ENCODE measurements at places on chromosomes 5 and 9. TPM values are rescaled to one million over a fixed set of nuclear protein-coding genes. Genes with fewer than 3 reads are reported as not detected.

DNA sequence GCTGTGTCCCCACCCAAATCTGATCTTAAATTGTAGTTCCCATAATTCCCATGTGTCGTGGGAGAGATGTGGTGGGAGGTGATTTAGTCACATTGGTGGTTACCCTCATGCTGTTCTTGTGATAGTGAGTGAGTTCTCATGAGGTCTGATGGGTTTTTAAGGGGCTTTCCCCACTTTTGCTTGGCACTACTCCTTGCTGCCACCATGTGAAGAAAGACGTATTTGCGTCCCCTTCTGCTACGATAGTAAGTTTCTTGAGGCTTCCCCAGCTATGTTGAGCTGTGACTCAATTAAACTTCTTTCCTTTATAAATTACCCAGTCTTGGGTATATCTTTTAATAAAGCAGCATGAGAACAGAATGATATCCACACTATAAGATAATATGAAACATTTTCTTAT lies 1023.4 kb downstream of the TLE4 start:
- DNase-seq: no peak
- no peak overlapping the region for H3K27ac ChIP-seq
- H3K4me1 ChIP-seq: no peaks in the 10 kb centered on the region
- no peaks in the 10 kb centered on the region for H3K36me3 ChIP-seq
- no peak overlapping the region for H3K4me3 ChIP-seq

DNA sequence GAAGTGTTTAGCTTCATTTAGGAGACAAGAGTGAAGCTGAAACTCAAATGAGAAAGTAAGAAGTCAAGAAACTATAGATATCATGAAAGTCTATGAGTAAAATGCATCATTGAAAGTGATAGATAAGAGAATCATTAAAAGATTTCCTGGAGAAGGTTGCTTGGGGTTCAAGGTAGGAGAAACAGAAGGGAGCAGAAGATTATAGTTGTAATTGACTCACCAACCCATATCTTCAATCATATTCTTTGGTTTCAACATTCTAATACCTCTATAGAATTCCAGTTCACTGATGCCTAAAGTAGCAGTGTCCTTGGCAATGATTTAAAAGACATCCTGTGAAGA lies 365.7 kb upstream of the RIOK2 start:
- H3K4me1 ChIP-seq: peaks cover 1% of the 10 kb centered on the region
- no peak overlapping the region for H3K27ac ChIP-seq
- no peaks in the 10 kb centered on the region for H3K27me3 ChIP-seq
- H3K36me3 ChIP-seq: no peaks in the 10 kb centered on the region

CDC20B gene
- total RNA-seq: not detected

ACOT12 gene
- total RNA-seq: not detected

PCDHA11 gene
- 0.27 TPM for total RNA-seq

GRCh38 chr5:82023644-82024043 lies 51.8 kb downstream of the ATG10 start:
- H3K27ac ChIP-seq: no peak overlapping the region
- DNase-seq: no peak
- no peaks in the 10 kb centered on the region for H3K27me3 ChIP-seq
- no peaks in the 10 kb centered on the region for H3K36me3 ChIP-seq

SLCO6A1 gene
- not detected for total RNA-seq

- H3K27ac ChIP-seq: no peak overlapping the region
- H3K27me3 ChIP-seq: peaks cover 7% of the 10 kb centered on the region
- H3K4me3 ChIP-seq: no peak overlapping the region
- DNase-seq: no peak
- H3K4me1 ChIP-seq: peaks cover 26% of the 10 kb centered on the region
Measured at GRCh38 chr9:109737295-109737694, 42.7 kb upstream of the PALM2AKAP2 start.

DNA sequence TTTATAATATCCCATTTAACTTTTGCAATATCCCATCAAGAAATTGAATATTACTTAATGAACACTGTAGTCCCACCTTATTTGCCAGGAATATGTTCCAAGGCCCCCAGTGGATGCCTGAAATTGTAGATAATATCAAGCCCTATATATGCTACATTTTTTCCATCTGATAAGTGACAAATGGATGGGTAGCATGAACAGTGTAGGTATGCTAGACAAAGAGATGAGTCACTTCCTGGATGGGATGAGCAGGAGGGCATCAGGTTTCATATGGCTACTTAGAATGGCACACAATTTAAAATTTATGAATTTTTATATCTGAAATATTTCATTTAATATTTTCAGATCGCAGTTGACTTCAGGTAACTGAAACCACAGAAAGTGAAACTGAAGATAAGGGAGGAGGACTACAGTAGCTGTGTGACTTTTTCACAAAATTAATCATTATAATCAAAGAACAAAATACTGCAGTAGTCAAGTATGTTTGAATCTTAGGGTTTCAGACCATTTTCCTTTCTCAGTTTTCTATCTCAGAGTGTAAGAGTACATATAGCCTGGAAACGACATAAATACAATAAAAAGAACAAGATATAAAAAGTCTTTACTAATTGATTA lies 636.4 kb upstream of the ARRDC3 start:
- peak; percentile 38 for DNase-seq
- no peak overlapping the region for H3K27ac ChIP-seq
- no peaks in the 10 kb centered on the region for H3K4me1 ChIP-seq

TPRN gene
- total RNA-seq: 13.4 TPM

GRCh38 chr9:98442114-98442513 lies 186.7 kb upstream of the TBC1D2 start:
- no peaks in the 10 kb centered on the region for H3K36me3 ChIP-seq
- peaks cover 39% of the 10 kb centered on the region for H3K27me3 ChIP-seq
- no peak overlapping the region for H3K4me3 ChIP-seq
- DNase-seq: no peak
- H3K4me1 ChIP-seq: no peaks in the 10 kb centered on the region
- no peak overlapping the region for H3K27ac ChIP-seq

GRCh38 chr9:72038890-72039410 lies 21.5 kb downstream of the C9orf57 start:
- peaks cover 12% of the 10 kb centered on the region for H3K4me1 ChIP-seq
- no peak overlapping the region for H3K4me3 ChIP-seq
- peak; percentile 85 for DNase-seq
- H3K27ac ChIP-seq: no peak overlapping the region

CDO1 gene
- total RNA-seq: 0.44 TPM

ARSI gene
- total RNA-seq: 0.19 TPM

- H3K36me3 ChIP-seq: no peaks in the 10 kb centered on the region
- DNase-seq: peak; percentile 45
- no peaks in the 10 kb centered on the region for H3K4me1 ChIP-seq
- H3K27ac ChIP-seq: no peak overlapping the region
- no peak overlapping the region for H3K4me3 ChIP-seq
Measured at GRCh38 chr5:175663186-175664184, 5.6 kb downstream of the HRH2 start.

RGS7BP gene
- not detected for total RNA-seq

NPR3 gene
- total RNA-seq: 1.1 TPM
